Activated CD8-positive, alpha-beta memory T cell treated with anti-CD3 and anti-CD28 coated beads, Interleukin-2, amount 50 U/mL, for 4 hours (primary cell): ENCODE measurements at places on chromosomes 4 and X.

- DNase-seq = no peak
These were observed 122.9 kb downstream of the GPAT3 start for GRCh38 chr4:83658806-83659205.

GRCh38 chr4:60809486-60809800 is 390.7 kb upstream of the ADGRL3 start:
- no peak for DNase-seq

GRCh38 chr4:75432683-75433082 is 81.5 kb downstream of the RCHY1 start:
- DNase-seq = no peak

DNA sequence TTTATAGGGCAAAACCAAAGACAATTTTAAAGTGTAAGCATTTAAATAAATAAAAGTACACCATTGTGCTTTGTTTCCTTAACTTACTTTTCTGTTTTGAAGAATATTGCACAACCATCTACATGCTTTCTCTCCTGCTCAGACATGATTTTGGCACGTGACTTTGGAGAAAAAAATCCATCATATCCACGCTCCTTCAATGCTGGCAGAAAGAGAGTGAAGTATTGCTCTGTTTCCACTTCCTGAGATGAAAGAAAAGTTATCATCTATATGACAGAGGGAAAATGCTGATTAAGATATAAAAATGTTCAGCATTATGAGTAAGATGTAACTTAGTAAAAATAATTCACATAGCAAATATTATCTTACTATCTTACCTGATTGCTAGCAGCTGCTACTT is 77.1 kb downstream of the CNOT6L start:
- no peak for DNase-seq

- no peak for DNase-seq
These were observed 804.9 kb downstream of the RAB28 start for GRCh38 chr4:12679217-12679616.
